T1000 (cell line): ENCODE measurements at places on chromosomes 2 and 18.

- DNase-seq: no peak
These were observed 71.0 kb downstream of the ARL4C start for GRCh38 chr2:234425639-234426603.

DNA sequence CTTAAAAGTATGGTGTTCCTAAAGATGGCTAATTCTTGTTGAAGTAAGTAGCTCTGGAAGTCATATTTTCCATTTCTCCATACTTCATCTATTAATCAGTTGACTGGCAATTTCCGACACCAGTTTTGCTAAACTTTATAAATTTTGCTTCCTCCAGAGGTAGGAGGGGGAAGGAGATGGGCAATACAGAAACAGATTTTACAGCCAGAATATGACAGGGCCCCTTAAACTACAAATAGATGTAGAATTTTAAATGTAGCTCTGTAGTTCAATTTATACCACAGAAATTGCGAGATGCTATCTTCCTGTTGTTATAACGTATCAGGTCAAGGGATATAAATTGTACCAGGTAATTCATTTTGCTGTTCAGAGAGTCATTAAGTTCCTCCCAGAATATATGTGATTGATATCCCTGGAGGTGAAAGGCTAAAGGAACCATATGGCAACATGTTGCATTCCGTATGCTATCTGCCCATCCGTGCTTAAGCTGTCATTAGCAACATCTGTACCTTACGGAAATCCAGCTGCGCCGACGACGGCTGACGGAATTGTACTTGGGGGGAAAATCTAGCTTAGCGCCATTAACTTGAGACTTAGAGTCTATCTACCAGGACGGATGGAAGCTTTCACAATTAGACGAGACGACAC lies 8.4 kb upstream of the NR4A2 start:
- no peak for DNase-seq

DNA sequence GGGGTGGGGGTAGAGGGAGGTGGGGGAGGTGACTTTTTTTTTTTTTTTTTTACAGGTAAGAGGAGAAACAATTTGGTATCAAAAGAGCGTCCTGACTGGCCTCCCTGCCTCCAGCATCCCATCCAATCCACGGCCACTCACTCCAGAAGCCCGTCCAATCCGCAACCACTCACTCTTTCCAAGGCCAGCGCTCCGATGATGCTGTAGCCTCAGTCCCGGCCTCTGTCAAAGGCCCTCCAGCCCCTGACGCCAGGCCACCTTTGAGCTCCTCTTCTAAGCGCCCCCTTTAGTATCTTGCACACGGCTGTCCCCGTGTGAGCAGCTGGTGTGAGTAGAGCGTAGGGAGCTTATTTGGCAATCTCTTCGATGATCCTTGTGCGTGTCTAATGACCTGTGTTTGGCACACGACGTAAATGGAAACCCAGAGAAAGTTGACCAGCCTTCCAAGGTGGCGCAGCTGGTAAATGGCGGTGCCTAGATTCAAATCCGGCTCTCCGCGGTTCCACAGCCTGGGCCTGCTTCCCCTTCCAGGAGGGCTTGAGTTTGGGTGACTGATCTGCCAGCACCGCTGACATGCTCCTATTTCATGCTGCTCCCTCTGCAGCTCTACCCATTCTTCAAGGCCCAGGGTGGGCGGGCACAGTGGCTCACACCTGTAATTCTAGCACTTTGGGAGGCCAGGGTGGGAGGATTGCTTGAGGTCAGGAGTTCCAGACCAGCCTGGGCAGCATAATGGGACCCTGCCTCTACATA lies 23.8 kb upstream of the PXDN start:
- DNase-seq: no peak

DNA sequence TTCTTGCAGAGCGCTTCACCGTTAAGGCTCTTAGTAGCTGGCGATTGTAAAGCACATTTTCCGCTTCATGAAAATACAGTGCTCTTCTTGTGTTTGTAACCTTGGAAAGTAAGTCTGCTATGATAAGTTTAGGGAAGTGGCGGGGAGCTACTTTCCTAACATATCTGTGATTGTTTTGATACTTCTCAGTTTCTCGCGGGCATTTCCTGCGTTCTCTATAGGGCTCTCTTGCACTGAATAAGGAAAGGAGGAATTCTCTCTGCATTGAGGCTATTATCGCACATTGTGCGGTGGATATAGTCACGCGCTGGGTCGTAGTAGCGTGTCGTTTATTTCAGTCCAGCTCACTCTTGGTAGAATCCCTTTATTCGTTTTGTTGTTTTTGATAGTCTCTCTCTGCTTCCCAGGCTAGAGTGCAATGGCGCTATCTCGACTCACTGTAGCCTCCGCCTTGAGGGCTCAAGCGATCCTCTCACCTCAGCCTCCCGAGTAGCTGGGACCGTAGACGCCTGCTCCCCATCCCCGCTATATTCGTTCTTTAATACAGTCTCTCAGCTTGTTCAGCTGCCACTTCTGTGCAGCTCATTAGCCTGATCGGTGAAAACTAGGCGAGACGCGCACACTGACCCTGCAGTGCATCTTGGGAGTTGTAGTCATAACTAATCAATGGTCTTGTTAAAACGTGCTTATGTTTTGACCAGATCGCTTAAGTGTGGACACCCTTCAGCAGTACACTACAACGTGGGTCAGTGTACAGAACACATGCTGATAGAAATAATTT lies 1.0 kb upstream of the PPP4R3B start:
- DNase-seq: no peak

- no peak for DNase-seq
These were observed 47.4 kb upstream of the CYRIA start for GRCh38 chr2:16713011-16713423.
